ENCODE measurements at places on chromosomes 5 and 9.
A peak's percentile ranks its signal among the peaks of the same experiment; 100 is the strongest.

DNA sequence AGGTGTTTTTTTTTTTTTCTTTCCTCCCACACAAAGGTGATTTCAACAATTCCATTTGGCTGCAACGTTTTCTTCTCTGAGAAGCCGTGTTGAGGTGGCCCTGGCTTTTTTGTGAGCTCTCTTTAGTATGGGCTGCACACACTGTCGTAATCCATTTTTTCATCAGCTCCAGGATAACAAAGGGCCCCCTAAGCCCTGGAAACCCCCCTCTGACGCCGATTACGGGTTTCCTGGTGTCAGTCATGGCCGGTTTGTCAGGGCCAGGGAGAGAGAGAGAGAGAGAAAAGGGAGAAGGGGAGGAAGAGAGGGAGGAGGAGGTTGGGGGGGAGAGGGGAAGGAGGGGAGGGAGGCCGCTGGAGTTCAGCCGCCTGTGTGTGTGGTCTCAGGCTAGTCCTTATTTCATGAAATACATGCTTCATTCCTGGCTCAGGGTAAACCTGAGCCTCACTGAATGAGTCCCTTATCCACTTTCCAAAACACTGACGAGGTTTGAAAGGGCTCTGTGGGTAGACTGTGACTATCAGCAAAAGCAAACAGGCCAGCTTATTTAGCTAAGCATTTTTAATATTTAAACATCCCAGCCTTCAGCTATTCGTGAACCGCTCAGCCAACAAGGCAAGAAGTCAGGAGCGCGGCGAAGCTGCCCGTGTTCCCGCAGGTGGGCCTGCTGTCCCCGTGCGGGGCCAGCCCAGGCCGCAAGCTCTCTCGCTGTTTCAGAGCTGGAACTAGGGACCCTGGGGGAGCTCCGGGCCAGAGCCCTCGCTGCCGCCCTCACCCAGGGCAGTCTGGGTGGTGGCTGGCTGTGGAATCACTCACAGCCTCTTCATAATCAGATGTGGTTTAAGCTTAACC is 172.8 kb downstream of the ERCC6L2 start:
- no peak for DNase-seq

- peak; percentile 34 for DNase-seq
Measured at GRCh38 chr9:108972626-108973209, 38.5 kb downstream of the ABITRAM start.

DNA sequence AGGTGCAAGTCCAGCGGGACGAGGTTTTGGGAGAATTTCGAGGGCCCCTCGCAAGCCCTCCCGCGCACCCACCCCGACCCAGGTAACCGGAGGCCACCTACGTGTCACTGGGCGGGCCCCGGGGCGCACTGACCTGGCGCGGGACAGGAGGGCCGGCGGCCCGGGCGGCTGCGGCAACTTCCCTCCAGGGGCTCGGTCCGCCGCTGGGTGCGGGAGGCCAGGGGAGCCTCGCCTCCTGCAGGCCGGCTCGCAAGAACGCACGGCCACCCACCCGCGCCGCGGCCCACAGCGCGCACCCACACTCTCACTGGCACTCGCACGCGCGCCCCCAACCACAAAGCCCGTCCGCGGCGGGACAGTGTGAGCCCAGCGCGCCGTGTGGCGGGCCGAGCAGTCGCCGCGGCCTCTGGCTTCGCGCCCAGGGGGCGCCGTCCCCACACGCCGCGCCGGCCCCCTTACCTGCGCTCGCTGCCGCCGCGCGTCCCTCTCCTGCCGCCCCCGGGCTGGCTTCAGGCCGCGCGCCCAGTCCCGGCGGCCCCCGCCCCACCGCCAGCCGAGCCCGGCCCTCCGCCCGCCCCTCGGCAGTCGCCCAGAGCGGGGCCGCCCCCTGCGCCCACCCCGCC is 451 bp downstream of the LPAR1 start:
- DNase-seq, result peak; percentile 54

DNA sequence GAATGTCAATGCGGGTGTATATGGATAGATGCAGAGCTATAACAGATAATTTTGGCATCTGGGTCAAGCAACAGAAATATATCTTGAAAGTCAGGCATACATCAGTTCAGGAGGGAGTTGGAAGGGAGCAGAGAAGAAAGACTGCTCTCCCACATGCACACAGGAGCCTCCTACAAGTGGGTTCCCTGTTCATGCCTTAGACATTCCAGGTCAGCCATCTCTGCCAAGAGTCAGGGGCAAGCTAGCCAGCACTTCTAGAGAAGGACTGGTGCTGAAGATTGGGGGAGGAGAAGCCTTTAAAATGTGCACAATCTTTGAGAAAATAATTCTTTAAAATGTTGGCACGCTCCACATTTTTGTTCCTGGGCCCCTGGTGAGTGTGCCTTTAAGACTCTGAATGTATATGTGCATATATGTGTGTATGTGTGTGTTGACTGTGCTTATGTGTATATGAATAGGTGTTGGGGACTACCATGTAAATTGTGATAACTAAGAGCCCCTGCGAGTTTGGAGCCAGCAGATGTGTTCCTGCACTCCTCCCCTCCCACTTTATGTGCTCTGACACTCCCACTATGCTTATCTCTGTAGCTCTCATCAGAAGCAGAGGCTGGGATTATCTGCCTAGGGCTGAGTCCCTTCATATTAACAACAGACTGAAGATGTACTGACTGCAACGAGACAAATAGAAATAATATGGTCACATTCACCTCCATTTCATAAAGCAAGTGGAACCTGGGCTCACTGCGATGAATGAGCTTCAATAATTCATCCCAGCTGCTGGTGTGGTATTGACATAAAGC is 21.5 kb upstream of the DELE1 start:
- DNase-seq, result peak; percentile 29

GRCh38 chr5:75052192-75053053 is at the start of gene GCNT4:
Gene GCNT4 (minus strand): TSS chr5:75052558. CDS start chr5:75030037, 22,521 bp downstream.
- DNase-seq, result peak; percentile 48
